ENCODE measurements at places on chromosomes 1 and 21.

DNA sequence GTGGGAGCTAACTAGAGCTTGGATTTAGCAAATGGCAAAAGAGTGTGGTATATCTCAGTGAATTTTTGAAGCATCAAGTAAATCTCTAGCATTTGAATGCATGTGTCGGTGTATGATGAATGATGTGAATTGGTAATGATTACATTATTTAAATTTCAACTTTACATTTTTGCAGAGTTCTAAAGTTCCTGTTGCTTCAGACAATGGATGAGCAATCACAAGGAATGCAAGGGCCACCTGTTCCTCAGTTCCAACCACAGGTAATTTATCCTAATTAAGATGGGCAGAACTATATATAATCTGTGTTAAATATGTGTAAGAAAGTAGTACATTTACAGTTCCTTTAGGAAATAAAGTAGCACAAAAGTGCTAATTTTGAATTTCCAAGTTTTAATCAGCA lies 75.6 kb downstream of the NEK7 start:
- DNase-seq = no peak

- DNase-seq = no peak
These were observed 479.4 kb downstream of the KCNT2 start for GRCh38 chr1:196128835-196129234.

DNA sequence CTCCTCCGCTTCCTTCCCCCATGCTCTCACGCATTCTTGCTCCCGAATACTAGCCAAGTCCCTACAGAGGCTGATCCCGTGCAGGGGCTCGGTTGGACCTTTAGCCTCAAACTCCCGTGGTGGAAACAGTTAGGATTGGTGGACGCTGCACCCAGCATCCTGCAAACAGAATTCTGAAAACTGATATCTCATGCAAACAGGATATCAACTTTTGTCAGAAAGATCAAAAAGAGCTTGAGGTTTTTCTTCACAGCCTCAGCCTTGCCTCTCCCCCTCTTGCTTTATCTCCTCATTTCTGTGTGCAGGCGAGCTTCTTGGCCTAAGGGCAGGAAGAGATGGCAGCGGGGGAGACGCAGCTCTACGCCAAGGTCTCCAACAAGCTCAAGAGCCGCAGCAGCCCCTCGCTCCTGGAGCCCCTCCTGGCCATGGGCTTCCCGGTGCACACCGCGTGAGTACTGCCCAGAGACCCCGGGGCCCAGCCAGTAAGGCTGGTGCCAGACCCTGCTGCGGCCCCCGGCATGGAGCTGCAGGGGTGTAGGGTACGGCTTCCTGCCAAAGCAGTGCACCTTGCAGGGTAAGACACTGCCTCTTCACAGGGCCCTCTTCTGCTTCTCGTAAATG lies at the start of gene UBASH3A:
Gene UBASH3A (plus strand): TSS at position 292 of the 621 bp plus-strand sequence. CDS start 44 bp downstream, at position 336.
- DNase-seq = peak; percentile 15

DNA sequence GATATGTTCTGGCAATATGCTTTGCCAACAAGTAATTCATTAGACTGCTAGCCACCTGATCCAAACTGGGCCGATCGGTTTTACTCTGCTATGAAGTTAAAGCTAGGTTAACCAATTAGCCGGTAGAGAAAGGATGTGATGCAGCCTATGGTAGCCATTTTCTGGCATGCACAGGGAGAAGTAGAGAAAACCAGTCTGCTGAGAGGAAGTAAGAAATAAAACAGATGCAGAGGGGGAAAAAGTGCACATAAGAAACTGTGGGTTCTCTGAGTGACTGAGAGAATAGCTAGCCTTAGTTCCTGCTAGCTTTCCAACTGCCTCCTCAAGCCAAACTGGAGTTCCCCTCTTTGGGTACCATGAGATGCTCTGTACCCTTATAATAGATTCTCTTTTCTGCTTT lies 52.8 kb downstream of the ARID4B start:
- DNase-seq = no peak

- no peak for DNase-seq
These were observed 26.8 kb downstream of the ELK4 start for GRCh38 chr1:205604825-205605505.

- DNase-seq = peak; percentile 29
These were observed 60.6 kb downstream of the WNT9A start for GRCh38 chr1:227886993-227887696.

DNA sequence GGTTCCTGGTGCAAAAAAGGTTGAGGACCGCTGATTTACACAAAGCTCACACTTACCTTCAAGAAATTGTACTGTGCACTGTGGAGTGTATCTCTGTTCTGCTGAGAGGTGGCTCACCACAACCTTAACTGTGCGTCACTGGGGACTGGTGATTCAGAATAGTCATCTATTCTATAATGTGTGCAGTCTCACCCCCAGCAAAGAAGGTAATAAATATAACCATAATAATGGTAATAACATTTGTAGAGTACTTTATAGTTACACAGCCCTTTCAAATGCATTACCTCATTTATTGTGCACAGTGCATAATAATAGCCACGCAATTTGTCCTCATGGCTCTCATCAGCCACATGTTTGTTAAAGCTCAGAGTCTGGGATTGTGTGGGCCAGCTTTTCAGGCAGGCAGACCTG lies 59.4 kb upstream of the DUSP10 start:
- no peak for DNase-seq

DNA sequence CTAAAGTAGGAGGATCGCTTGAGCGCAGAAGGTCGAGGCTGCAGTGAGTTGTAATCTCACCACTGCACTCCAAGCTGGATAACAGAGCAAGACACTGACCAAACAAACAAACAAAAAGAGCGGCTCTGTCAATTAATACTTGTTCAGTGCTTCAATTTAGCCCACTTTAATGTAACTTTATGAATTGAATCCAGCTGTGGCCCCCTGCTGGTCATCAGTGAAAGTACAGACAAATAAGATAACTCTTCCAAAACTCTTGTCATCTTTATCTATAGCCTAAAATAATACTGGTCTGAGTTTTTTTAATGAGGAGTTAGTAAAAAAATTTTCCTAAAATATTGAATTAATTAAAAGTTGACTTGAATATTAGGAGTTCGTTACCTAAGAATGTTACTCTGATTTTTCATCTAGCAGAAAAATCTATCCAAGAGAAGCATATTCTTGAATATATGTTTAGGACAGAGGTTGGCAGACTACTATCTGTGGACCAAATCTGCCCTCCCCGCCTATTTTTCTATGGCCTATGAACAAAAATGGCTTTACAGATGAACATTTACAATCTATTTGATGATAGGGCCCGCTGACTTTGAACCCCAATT lies 26.1 kb downstream of the ATP5PF start:
- DNase-seq = peak; percentile 7

GRCh38 chr1:170618421-170618820 lies 45.5 kb upstream of the PRRX1 start:
- no peak for DNase-seq

DNA sequence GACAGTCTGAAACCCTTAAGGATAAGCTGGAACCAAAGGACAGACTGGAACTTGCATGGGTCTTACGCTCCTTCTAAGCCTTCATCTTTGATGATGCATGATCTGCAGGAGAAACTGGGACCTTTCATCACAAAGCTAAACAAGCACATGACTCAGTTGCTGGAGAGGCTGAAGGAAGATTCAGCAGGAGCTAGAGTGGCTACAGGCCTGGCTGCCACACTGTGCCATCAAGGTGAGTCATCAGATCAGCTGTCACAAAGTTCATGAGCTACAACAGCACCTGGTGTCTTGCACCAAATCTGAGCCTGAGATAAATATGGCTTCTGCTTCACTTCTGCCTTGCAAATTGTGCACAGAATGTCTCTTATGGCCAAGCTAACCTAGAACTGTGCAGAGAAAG lies 95.5 kb upstream of the MARK1 start:
- DNase-seq = no peak

- no peak for DNase-seq
These were observed 410 bp downstream of the ACTA1 start for GRCh38 chr1:229433364-229434004.

DNA sequence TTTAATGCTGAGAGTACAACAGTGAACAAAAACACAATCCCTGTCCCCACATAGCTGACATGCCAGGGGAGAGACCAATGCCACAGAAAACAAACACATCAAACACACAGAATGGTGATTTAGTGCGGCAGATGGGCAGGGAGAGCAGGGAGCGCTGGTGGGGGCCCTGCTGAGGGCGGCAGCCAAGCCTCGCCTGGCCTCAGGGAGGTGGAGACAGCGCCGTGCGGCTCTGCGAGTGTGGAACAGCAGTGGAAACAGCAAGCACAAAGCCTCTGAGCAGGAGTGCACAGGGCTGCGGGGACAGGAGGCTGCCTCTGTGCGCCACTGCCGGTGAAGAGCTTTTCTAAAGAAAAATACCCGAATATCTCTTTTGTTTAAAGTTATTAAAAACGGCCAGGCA lies 17.0 kb downstream of the MCM3AP start:
- DNase-seq = no peak

GRCh38 chr1:170711682-170712081 lies 47.8 kb downstream of the PRRX1 start:
- DNase-seq = no peak

GRCh38 chr1:31154632-31155215 lies 85.0 kb downstream of the NKAIN1 start:
- DNase-seq = peak; percentile 74

GRCh38 chr1:171252482-171252881 lies 4.2 kb downstream of the FMO1 start:
- DNase-seq = no peak

DNA sequence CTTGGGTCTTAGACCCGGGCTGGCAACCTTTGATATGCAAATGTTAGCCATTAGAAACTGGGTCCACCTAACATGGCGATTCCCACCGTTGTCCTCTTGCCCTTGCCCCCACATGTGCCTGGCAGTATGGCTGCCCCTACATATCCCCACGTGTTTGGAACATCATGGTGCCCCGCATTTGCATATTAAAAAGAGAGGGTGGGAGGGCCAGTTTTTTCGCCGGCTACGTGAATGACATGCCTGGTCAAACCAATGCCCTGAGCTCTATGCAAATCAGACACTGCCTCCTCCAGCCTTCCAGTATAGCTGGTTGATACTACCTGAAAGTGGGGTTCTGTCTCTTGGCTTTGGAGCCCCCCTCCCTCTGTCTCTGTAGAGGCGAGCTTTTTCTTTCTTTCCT lies 133.0 kb downstream of the CDC42BPA start:
- DNase-seq = no peak

DNA sequence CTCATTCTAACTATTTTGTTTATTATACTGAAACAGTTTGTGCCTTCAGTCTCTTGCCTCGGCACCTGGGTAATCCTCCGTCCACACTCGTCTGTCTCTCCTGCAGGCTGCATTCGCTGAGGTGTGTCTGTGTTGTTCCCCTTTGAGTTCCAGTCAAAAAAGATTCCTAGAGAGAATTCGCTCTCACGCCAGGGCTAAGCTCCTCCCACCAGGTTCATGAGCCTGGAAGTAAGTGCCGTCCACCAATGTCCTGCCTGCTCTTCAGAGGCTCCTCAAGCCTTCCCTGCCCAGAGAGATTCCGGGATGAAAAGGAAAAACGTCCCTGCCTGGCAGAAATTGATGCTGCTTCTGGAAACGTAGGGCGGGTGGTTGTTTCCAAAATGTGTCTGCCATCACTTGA lies 12.9 kb downstream of the KIAA2013 start:
- DNase-seq = no peak

- peak; percentile 99 for DNase-seq
These were observed at the start of gene CCT8 for GRCh38 chr21:29073222-29074006. TSS of gene CCT8 (minus strand) at chr21:29073648. CDS start at chr21:29073590, 58 bp downstream.

GRCh38 chr1:179935909-179936496 lies 18.6 kb upstream of the CEP350 start:
- DNase-seq = no peak
